ENCODE measurements at places on chromosomes 16 and 17. TPM values are rescaled to one million over a fixed set of nuclear protein-coding genes. Genes with fewer than 3 reads are reported as not detected.
A peak's percentile ranks its signal among the peaks of the same experiment; 100 is the strongest.

DNA sequence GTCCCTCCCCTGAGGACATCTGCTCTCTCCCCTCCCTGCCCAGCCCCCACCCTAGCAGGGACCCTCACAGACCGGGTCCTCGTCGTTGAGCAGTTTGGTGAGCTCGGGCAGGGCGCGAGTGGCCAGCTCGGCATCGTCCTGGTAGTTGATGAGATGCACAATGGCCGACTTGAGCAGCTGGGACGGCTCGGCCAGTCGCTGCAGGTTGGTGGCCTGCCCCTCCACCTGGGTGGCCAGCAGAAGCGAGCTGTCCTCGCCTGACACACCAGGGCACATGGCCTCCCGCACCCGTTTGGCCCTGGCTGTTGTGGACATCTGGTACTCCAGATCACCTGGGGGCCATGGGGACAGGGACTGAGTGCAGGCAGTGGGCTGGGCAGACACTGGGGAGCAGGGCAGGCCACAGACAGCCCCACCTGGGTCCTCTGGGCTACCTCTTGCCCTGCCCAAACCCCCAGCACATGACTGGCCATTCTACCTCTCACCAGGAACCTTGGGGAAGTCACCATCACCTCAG lies 17.1 kb downstream of the JUP start:
- no peak for DNase-seq

GRCh38 chr16:65494609-65495008 lies 372.7 kb upstream of the CDH11 start:
- DNase-seq = no peak

GRCh38 chr16:58511933-58512815 lies 3.1 kb upstream of the SETD6 start:
- DNase-seq = peak; percentile 93

DNA sequence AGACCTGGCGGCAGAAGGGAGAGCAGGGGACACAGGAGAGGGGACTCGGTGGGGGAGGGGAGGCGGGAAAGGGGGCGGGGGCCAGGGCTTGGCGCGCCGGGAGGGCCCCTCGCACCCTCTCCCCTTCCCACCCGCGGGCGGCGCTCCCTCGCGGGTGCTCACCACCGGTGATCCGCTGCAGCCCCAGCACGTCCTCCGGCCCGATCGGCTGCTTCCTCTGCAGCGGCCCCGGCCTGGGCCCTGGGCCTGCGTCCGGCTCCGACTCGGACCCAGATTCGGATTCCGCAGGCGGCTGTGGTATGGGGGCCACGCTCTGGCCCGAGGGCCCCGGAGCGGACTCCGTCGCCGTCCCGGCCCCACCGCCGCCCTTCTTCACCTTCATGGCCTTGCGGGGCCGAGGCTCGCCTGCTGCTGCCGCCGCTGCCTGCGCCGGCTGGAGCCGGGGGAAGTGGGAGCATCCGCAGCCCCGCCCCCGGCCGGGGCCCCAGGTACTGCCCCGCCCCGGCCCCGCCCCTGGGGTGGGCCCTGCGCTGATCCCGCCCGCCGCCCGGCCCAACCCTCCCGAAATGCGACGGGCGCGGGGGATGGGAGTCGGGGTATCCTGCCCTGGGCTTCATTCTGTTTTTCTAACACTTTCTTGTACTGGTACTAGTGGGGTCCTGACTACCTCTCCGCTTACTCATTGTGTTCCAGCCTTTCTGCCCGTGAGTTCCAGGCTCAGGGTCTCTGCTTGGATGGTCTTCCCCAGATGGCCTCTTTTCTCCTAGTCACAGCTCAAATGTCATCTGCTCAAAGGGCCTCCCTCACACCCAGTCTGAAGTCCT lies at the start of gene UNC119:
Gene UNC119, minus strand, starts transcription at position 449 of the 824 bp plus-strand sequence. Its CDS starts 67 bp downstream, at position 382.
- peak; percentile 97 for DNase-seq

- no peak for DNase-seq
Measured at GRCh38 chr17:38452719-38453118, 24.5 kb downstream of the ARHGAP23 start.

GRCh38 chr16:57069635-57070370 lies 22.6 kb upstream of the CPNE2 start:
- no peak for DNase-seq

DNA sequence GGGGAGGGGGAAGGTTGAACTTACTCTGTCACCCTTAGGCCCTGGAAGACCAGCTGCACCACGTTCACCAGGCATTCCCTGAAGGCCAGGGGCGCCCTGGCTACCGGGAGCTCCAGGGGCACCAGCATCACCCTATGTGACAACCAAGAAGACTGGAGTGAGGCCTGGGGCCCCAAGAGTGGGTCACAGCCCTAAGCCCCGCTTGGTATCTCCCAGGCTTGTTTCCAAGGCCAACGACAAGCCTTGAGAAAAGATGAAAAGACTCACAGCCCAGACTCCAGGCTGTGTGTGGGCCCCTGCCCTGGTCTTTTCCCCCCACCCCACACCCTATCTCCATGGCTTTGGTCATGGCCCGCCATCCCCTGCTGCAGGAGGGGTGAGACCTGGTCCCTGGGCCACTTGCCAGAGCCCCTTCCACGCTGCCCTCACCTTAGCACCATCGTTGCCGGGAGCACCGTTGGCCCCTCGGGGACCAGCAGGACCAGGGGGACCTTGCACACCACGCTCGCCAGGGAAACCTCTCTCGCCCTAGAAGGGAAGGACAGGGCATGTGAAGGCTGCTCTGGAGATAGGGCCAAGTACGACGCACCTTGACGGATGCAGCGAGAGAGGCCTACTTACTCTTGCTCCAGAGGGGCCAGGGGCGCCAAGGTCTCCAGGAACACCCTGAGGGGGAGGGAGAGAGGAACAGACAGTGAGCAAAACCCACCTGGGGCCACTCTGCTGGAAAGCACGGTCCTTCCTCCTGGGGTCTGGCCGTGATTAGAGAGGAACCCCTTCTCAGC lies 9.9 kb downstream of the COL1A1 start:
- no peak for DNase-seq

DNA sequence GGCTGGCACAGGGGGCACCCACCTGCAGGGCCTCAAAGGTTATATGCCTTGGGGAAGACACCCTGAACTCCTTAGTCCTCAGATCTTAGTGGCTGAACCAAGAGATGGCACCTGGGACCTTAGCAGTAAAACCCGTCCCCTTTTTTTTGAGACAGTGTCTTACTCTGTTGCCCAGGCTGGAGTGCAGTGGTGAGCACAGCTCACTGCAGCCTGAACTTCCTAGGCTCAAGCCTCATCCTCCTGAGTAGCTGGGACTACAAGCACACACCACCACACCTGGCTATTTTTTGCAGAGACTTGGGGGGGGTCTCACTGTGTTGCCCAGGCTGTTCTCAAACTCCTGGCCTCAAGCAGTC lies 237.2 kb downstream of the MRTFB start:
- peak; percentile 25 for DNase-seq

The KRTAP2-1 gene
- total RNA-seq = not detected

The CES4A gene
- 6.0 TPM for total RNA-seq

The SHCBP1 gene
- total RNA-seq = 4.2 TPM
